ENCODE measurements at places on chromosomes 5 and 9. TPM values are rescaled to one million over a fixed set of nuclear protein-coding genes. Genes with fewer than 3 reads are reported as not detected.
A peak's percentile ranks its signal among the peaks of the same experiment; 100 is the strongest.

Gene DOLPP1
- total RNA-seq: 16.3 TPM

Gene PPP2CA
- 317 TPM for total RNA-seq

Gene KLF4
- 94.9 TPM for total RNA-seq

Gene DNAH5
- 0.05 TPM for total RNA-seq

DNA sequence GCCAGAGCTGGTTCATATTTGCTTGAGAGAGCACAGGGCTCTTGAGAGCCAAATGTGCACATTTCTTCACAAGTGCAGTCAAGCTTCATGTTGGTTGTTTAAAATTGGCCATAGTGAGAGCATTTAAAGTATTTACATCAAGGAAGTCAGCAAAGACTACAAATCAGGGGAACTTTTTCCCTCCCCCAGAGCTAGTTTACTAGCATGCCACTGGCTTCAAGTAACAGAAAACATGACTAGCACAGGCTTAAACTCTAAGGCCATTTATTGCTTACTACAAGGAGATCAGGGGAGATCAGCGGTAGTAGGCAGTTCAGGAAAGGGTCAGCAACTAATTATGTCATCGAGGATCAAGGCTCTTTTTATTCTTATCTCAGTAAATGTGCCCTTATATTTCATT is 11.0 kb upstream of the CCDC171 start:
- DNase-seq: no peak
- H3K4me1 ChIP-seq: peaks cover 6% of the 10 kb centered on the region
- peaks cover 4% of the 10 kb centered on the region for H3K36me3 ChIP-seq
- no peak overlapping the region for H3K27ac ChIP-seq

GRCh38 chr5:16461782-16462181 is 3.8 kb downstream of the ZNF622 start:
- no peaks in the 10 kb centered on the region for H3K27me3 ChIP-seq
- peaks cover 47% of the 10 kb centered on the region for H3K4me1 ChIP-seq
- peaks cover 45% of the 10 kb centered on the region for H3K36me3 ChIP-seq

DNA sequence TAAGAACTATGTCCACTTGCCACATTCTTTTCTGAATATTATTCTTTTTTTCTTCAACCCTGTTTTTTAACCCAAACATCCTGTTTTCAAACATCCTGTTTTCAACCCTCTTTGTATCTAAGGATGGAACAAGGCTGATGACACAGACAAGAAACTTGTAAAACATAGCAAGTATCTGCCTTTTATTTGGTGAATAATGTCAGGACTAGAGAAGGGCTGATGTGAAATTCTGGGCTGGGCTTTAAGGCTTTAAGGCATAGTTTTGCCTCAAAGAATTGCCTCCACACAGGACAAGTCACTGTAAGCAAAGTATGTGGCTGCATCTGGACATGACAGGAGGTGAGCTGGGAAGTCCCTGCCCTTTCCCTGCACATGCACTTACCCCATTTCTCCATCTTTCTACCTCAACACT is 42.5 kb upstream of the RIC1 start:
- no peak for DNase-seq
- no peaks in the 10 kb centered on the region for H3K27me3 ChIP-seq
- no peak overlapping the region for H3K4me3 ChIP-seq
- no peaks in the 10 kb centered on the region for H3K36me3 ChIP-seq
- H3K4me1 ChIP-seq: no peaks in the 10 kb centered on the region

DNA sequence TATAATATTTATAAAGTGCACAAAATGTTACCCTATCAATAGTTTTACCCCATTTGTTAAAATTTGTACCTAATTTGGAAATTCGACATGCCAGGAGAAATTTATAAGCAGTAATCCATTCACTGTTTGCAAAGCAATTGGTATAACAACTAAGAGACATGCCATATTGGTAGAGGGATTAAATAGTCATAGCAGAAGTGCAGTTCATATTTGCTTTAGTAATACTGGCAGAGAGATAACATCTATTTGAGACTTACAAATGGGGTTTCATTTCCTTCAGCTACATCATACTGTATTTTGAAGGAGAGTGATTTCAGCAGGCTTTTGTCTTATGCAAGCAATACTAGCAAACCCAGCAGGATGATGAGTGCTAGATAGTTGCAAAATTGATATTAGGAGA is 610.4 kb upstream of the CDH10 start:
- H3K27me3 ChIP-seq: no peaks in the 10 kb centered on the region
- H3K4me3 ChIP-seq: no peak overlapping the region
- H3K36me3 ChIP-seq: no peaks in the 10 kb centered on the region
- no peak overlapping the region for H3K27ac ChIP-seq

GRCh38 chr5:41649659-41650058 is 139.3 kb upstream of the PLCXD3 start:
- H3K4me3 ChIP-seq: no peak overlapping the region
- no peaks in the 10 kb centered on the region for H3K4me1 ChIP-seq
- no peaks in the 10 kb centered on the region for H3K36me3 ChIP-seq
- peak; percentile 33 for DNase-seq
- H3K27ac ChIP-seq: no peak overlapping the region

DNA sequence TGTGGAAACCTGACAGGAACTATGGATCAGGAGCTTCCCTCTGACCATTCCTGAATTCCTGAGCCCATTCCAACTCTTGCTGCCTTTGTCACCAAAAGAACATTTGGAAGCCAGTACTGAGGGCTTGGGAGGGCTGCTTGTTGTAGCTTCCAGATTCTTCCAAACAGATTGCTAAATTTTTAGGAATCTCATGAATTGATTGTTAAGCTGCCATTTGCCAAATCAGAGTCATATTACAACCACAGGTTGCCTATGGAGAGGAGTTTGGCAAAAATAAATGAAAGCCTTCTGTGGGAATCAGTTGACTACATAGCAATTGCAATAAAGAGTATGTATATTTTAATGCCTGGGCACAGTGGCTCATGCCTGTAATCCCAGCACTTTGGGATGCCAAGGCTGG is 39.2 kb upstream of the SLC28A3 start:
- no peak overlapping the region for H3K27ac ChIP-seq
- H3K4me3 ChIP-seq: no peak overlapping the region
- H3K4me1 ChIP-seq: peaks cover 6% of the 10 kb centered on the region
- H3K36me3 ChIP-seq: no peaks in the 10 kb centered on the region
- DNase-seq: no peak

GRCh38 chr5:87405472-87406155 is 7.1 kb downstream of the CCNH start:
- H3K36me3 ChIP-seq: peaks cover 80% of the 10 kb centered on the region
- H3K4me3 ChIP-seq: no peak overlapping the region
- H3K27ac ChIP-seq: no peak overlapping the region

DNA sequence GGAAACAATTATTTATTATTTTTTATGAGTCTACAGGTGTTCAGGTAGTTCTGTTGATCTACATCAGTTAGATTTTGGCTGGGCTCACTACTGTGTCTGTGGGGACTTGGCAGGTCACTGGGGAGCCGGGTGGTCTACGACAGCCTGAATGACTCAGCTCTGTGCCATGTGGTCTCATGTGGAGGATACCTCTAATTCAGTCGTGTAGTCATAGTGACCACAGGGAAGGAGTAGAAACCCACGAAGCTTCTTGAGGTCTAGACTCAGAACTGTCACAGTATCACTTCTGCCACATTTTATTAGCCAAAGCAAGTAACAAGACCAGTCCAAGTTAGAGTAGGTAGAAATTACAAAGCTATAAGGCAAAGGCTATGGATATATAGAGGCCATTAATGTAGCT is 64.7 kb upstream of the GRAMD2B start:
- no peak overlapping the region for H3K27ac ChIP-seq
- no peak for DNase-seq
- no peak overlapping the region for H3K4me3 ChIP-seq
- peaks cover 24% of the 10 kb centered on the region for H3K4me1 ChIP-seq
- no peaks in the 10 kb centered on the region for H3K27me3 ChIP-seq

DNA sequence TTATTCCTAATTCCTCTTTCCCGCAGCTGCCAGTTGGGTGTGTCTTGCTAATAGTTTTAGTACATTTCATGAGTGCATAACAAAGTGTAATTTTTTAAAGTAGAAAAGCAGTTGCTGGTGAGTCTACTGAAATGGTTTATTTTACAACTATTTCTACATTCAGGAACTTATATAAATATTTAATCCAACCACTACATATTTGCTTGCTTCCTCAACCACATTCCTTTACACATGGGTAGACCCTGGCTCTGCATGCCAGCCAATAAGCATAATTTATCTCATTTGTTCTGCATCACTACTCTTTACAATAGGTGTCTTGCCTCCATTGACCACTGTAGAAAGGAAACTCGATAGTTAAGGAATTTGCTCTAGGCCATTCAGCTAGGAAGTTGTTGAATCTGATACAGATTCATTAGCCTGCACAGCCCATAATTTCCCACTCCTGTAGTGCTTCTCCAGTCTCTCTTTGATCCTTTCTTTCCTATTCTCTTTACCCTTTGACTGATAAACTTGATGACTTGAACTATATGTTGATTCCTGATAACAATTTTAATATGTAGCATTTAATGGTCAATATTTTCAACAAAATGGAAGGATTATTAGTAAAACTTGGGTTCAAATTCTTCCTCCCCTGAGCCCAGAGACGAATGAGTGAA is 342.5 kb upstream of the ACTBL2 start:
- H3K27me3 ChIP-seq: no peaks in the 10 kb centered on the region
- no peak overlapping the region for H3K4me3 ChIP-seq
- peaks cover 26% of the 10 kb centered on the region for H3K4me1 ChIP-seq

GRCh38 chr9:131701789-131702337 is 38.0 kb downstream of the RAPGEF1 start:
- no peak overlapping the region for H3K4me3 ChIP-seq
- H3K36me3 ChIP-seq: no peaks in the 10 kb centered on the region
- no peaks in the 10 kb centered on the region for H3K27me3 ChIP-seq
- H3K4me1 ChIP-seq: peaks cover 35% of the 10 kb centered on the region

- peaks cover 3% of the 10 kb centered on the region for H3K4me1 ChIP-seq
- no peak overlapping the region for H3K27ac ChIP-seq
- no peaks in the 10 kb centered on the region for H3K27me3 ChIP-seq
- H3K4me3 ChIP-seq: no peak overlapping the region
- no peak for DNase-seq
Observed at GRCh38 chr9:113911850-113912557, 35.9 kb downstream of the ZNF618 start.

DNA sequence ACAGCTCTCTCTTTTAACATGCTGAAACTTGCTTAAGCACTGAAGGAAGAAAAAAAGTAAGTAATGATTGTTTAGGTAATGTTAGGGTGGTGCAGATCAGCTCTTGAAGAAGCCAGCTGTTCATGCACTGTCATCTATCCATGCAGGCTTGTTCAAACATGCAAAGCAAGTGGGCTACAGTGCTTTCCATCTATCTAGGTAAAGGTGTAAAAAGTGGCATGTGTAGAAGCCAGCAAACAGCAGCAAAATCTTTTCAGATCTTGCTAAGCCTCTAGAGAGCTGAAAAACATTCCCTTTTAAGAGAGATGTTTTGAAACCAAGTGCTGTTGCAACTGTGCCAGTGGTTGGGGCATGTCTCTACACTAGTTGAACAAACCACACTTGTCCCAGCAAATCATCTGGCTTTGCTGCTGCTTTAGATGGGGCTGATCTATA is 214.4 kb downstream of the EFNA5 start:
- H3K4me1 ChIP-seq: peaks cover 56% of the 10 kb centered on the region
- peak; percentile 76 for DNase-seq
- H3K27me3 ChIP-seq: no peaks in the 10 kb centered on the region
- peak overlapping the region; percentile 6 for H3K4me3 ChIP-seq

DNA sequence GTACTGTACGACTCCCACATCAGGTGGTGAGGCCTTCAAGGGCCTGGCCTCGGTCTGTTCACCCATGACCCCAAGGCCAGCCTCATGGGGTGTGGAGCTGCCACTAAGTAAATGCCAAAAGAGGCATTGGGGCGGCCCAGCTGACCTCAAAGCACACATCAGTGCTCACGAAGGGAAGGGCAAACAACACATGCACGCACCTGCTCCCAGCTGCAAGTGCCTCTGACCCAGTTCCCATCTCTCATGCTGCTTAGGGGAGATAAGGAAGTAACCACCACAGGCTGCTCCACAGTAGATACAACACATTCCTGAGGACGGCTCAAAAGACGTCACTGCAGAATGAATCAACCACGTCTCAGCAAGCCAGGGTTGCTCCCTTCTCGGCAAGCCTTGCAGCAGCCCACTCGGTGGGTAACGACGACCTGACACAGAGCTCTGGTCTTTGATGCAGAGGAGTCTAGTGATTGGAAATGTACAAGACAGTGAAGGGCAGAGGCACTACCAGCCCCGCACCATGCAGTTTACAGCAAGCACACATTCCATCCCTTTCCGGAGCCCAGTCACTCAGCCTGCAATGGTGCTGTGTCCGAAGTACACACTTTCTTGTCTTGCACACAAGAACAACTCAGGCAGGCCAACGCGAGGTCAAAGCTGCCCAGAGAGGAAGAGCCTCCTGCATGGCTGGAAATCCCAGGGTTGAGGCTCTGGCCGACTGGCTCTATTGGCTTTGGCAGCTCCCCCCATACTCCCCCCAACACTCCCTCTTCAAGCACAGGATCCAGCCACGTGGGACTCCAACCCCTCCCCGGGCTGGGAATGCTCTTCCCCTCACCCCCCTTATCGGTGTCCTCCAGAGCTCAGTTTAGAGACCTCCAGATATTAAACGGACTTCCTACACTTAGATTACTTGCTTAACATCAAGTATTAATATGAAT is 31.8 kb downstream of the FABP6 start:
- no peak overlapping the region for H3K27ac ChIP-seq
- H3K4me1 ChIP-seq: no peaks in the 10 kb centered on the region
- no peak for DNase-seq
- H3K27me3 ChIP-seq: no peaks in the 10 kb centered on the region
- no peak overlapping the region for H3K4me3 ChIP-seq

- H3K27ac ChIP-seq: no peak within 1 kb of the TSS
- no peaks in the 10 kb centered on the region for H3K27me3 ChIP-seq
- no peaks in the 10 kb centered on the region for H3K4me1 ChIP-seq
- no peaks in the 10 kb centered on the region for H3K36me3 ChIP-seq
- H3K4me3 ChIP-seq: peak within 1 kb of the TSS; percentile 58
- peak; percentile 60 for DNase-seq
Observed at GRCh38 chr5:141330299-141331080, at the start of gene PCDHGA1. Gene PCDHGA1, plus strand, starts transcription at chr5:141330514.

GRCh38 chr5:18534119-18534518 is 899.9 kb downstream of the TAF11L14 start:
- H3K27me3 ChIP-seq: no peaks in the 10 kb centered on the region
- DNase-seq: no peak
- no peaks in the 10 kb centered on the region for H3K4me1 ChIP-seq
- H3K27ac ChIP-seq: no peak overlapping the region
- H3K36me3 ChIP-seq: no peaks in the 10 kb centered on the region

- H3K36me3 ChIP-seq: no peaks in the 10 kb centered on the region
- H3K4me1 ChIP-seq: no peaks in the 10 kb centered on the region
- H3K27me3 ChIP-seq: no peaks in the 10 kb centered on the region
- H3K4me3 ChIP-seq: no peak overlapping the region
Observed at GRCh38 chr5:156641686-156642085, 208.4 kb upstream of the PPP1R2B start.

GRCh38 chr9:2623288-2624050 is 1.9 kb downstream of the VLDLR start:
- no peaks in the 10 kb centered on the region for H3K27me3 ChIP-seq
- peaks cover 5% of the 10 kb centered on the region for H3K4me1 ChIP-seq
- DNase-seq: no peak

GRCh38 chr5:177996660-177997318 is 747 bp upstream of the PROP1 start:
- H3K27ac ChIP-seq: no peak overlapping the region
- DNase-seq: no peak
- no peaks in the 10 kb centered on the region for H3K4me1 ChIP-seq
- no peak overlapping the region for H3K4me3 ChIP-seq

- H3K27ac ChIP-seq: no peak overlapping the region
- no peaks in the 10 kb centered on the region for H3K27me3 ChIP-seq
- peaks cover 13% of the 10 kb centered on the region for H3K36me3 ChIP-seq
- H3K4me3 ChIP-seq: no peak overlapping the region
Observed at GRCh38 chr9:15253786-15254185, 53.2 kb downstream of the TTC39B start.

GRCh38 chr9:119398350-119398749 is 29.1 kb upstream of the BRINP1 start:
- no peak overlapping the region for H3K27ac ChIP-seq
- DNase-seq: no peak
- H3K4me1 ChIP-seq: no peaks in the 10 kb centered on the region
- no peak overlapping the region for H3K4me3 ChIP-seq
- no peaks in the 10 kb centered on the region for H3K27me3 ChIP-seq
- H3K36me3 ChIP-seq: no peaks in the 10 kb centered on the region

Measured in MCF 10A (cell line).